Activated CD8-positive, alpha-beta memory T cell treated with anti-CD3 and anti-CD28 coated beads for 1 hour (primary cell): ENCODE measurements at places on chromosomes 1 and 21.
A peak's percentile ranks its signal among the peaks of the same experiment; 100 is the strongest.

DNA sequence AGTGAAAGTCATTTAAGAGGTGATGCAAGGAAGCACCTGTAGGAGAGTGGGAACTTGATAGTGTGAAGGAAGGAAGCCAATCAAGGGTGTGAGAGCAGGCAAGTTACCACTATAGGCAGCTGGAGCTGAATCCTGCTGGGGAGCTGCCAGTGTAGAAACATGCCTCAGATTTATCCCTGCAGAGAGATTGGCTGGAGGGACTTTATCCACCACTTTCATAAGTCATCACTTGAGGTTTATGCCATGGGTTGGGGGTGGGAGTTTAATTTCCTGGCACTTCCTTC, 443.6 kb downstream of the PLPP3 start:
- no peak for DNase-seq

- no peak for DNase-seq
Measured at GRCh38 chr1:17122521-17123164, 3.4 kb upstream of the PADI2 start.

GRCh38 chr1:209063767-209064659, 519.5 kb upstream of the CAMK1G start:
- no peak for DNase-seq

- DNase-seq: peak; percentile 45
Measured at GRCh38 chr1:206507284-206508129, at the start of gene RASSF5. Gene RASSF5, plus strand, starts transcription at chr1:206507531. Its CDS starts 72 bp downstream, at chr1:206507603.

DNA sequence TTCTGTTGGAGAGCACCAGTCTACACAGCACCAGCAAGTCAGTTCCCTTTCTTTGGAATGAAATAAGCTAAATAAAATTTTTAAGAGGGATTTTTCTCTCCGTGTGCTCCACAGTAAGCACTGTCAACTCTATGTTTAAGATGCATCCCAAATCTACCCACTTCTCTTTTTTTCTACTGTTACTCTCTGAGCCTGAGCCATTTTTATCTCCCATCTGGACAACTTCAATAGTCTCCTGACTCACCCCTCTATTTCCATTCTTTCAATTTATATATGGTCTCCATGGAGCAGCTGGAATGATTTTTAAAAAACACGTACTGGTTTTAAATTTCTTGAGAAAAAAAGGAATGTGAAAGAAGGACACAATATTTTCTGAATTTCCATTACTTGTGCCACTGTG, 24.7 kb upstream of the CCT8 start:
- no peak for DNase-seq

- DNase-seq: no peak
Measured at GRCh38 chr1:168280296-168280927, at the start of gene TBX19. Gene TBX19, plus strand, starts transcription at chr1:168280877. Its CDS starts 214 bp downstream, at chr1:168281091.

DNA sequence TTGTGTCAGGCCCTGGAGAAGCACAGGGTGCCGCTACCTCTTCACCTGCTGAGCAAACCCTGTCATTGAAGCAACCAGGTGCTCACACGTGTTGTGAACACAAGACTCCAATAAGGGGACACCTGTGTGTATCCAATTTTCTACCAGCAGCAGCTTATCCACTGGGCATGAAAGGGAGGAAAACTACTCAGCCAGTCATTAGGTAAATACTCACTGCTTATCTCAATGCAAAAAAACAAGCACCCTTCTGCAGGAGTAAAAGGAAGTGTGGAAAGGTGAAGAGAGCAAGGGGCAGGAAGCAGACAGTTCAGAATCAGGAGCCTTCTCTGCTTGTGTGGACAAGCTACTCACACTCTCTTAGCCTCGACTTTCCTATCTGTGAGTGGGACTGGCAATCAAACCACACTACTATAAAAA, 148.9 kb downstream of the ETS2 start:
- no peak for DNase-seq

- DNase-seq: no peak
Measured at GRCh38 chr21:28445141-28445830, 547.4 kb downstream of the LTN1 start.

DNA sequence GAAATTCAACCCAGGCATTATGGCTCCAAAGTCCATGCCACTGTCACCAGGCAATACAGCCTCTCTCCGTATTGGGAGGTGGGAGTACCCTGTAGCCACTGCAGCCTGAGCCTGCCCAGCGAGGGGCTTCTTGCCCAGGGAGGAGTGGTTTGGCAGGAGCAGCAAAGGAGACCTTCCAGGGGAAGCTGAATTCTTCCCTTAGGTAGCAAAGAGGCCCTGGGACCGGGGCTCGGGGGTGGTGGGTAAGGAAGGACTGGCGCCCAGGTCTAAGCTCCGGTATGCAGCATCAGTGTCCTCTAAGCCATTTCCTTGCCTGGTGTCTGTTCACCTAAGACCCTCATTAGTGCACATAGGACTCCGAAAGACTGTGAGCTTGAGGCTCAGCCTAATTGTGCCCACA, 17.0 kb downstream of the TNNT2 start:
- DNase-seq: no peak

- DNase-seq: no peak
Measured at GRCh38 chr1:84410328-84411095, 12.2 kb downstream of the DNASE2B start.

- DNase-seq: no peak
Measured at GRCh38 chr1:236545621-236546169, 21.9 kb downstream of the LGALS8 start.

GRCh38 chr1:115717541-115717940, 51.0 kb downstream of the CASQ2 start:
- DNase-seq: no peak

DNA sequence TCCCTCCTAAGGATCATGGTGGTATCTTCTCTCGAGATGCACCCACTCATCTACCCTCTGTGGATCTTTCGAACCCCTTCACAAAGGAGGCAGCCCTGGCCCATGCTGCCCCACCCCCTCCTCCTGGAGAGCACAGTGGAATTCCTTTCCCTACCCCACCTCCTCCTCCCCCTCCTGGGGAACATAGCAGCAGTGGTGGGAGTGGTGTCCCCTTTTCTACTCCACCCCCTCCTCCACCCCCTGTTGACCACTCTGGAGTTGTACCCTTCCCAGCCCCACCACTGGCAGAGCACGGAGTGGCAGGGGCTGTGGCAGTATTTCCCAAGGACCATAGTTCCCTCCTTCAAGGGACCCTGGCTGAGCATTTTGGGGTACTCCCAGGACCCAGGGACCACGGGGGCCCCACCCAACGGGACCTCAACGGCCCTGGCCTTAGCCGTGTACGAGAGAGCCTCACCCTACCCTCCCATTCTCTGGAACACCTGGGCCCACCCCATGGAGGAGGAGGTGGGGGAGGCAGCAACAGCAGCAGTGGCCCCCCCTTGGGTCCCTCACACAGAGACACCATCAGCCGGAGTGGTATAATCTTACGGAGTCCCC, 14.5 kb upstream of the TARS2 start:
- DNase-seq: no peak

DNA sequence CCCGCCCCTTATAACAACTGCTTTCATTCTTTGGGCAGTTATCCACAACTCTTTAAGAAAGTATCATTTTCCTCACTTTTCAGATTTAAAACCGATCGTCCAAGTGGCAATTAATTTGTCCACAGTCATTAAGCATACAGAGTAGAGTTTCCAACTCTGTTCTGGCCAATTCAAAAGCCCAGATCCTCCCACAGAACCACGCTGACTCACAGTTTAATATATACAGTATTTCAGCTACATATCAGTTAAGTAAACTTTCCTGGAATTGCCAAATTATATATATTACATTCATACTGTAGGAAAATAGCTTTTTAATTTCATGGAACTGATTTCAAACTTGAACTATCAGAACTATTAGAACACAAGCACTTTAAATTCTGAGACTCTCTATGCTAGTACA, 163.8 kb upstream of the ESRRG start:
- no peak for DNase-seq

GRCh38 chr21:26939601-26940111, 27.2 kb downstream of the ADAMTS5 start:
- no peak for DNase-seq
